ENCODE measurements at places on chromosomes 3 and 15. TPM values are rescaled to one million over a fixed set of nuclear protein-coding genes. Genes with fewer than 3 reads are reported as not detected.

DNA sequence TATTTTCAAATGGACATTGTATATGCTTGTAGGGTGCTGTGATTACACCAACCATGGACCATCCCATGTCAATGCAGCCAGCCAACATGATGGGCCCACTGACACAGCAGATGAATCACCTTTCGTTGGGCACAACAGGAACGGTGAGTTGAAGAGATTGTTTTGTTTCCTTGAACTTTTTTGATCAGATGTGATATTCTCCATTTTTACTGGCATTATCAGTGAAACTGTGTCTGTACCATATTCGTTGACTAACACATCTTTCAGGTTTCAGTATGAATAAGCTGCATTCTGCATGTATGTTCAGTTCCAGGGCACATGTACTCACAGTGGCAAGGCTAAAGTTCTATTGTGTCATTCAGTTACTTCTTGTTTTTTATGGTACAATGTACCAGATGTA is 655.2 kb downstream of the RBMS3 start:
- no peak overlapping the region for H3K27ac ChIP-seq
- no peaks in the 10 kb centered on the region for H3K27me3 ChIP-seq
- peaks cover 10% of the 10 kb centered on the region for H3K36me3 ChIP-seq
- no peak for DNase-seq
- peaks cover 16% of the 10 kb centered on the region for H3K4me1 ChIP-seq

The FSIP1 gene
- total RNA-seq = 0.40 TPM

GRCh38 chr3:194081826-194082225 is 54.1 kb upstream of the HES1 start:
- no peak for DNase-seq
- H3K27ac ChIP-seq = no peak overlapping the region

The DGKG gene
- total RNA-seq = 1.7 TPM

DNA sequence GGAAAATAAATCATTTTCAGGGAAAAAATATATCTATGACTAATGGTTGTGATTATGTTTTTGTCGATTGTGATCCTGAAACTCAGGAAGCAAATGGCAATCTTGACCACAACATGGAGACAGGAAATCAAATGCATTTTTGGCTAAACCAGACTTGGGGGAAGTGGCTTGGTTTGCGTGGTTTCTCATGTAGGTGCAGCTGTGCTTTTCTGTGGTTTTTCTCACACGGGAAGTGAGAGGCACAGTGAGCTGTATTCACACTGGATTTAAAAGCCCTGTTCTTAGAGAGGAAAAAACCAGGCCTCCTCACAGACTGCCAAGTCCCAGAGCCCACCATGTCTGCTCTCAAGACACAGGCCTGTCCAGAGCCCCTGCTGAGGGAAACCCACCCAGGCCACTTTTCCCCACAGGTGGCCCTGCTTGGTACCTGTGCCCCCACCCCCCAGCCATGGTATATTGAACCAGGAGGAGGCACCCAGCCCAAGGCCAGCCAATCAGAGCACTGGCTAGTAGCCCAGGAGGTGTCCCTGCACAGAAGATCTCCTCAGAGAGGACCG is 46.1 kb downstream of the BTD start:
- no peak for DNase-seq
- H3K4me3 ChIP-seq = peak overlapping the region; percentile 49
- H3K27ac ChIP-seq = peak overlapping the region; percentile 99

GRCh38 chr15:92097474-92098178 is 244.1 kb downstream of the SLCO3A1 start:
- H3K36me3 ChIP-seq = no peaks in the 10 kb centered on the region
- H3K4me3 ChIP-seq = no peak overlapping the region
- peaks cover 6% of the 10 kb centered on the region for H3K4me1 ChIP-seq
- H3K27me3 ChIP-seq = peaks cover 23% of the 10 kb centered on the region
- DNase-seq = no peak
- H3K27ac ChIP-seq = no peak overlapping the region

DNA sequence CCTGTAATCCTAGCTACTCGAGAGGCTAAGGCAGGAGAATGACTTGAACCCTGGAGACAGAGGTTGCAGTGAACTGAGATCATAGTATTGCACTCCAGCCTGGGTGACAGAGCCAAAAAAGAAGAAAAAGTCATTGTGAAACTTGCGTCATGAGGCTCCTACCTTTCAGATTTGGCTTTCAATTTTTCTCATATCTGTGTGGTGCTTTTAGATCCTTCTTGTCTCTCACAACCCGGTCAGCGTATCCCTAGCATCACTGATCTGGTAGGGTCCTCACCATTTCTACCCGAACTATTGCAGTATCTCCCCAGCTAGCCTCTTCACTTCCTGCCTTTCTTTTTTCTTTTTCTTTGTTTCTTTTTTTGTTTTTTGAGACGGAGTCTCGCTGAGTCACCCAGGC is 21.6 kb upstream of the GCNT3 start:
- no peaks in the 10 kb centered on the region for H3K27me3 ChIP-seq
- no peak for DNase-seq
- no peak overlapping the region for H3K4me3 ChIP-seq
- peaks cover 10% of the 10 kb centered on the region for H3K4me1 ChIP-seq
- no peak overlapping the region for H3K27ac ChIP-seq

GRCh38 chr3:30181178-30181465 is 425.3 kb upstream of the TGFBR2 start:
- H3K4me3 ChIP-seq = no peak overlapping the region
- no peaks in the 10 kb centered on the region for H3K36me3 ChIP-seq
- H3K27me3 ChIP-seq = no peaks in the 10 kb centered on the region
- DNase-seq = no peak
- H3K4me1 ChIP-seq = no peaks in the 10 kb centered on the region

The CCDC66 gene
- total RNA-seq = 12.6 TPM

DNA sequence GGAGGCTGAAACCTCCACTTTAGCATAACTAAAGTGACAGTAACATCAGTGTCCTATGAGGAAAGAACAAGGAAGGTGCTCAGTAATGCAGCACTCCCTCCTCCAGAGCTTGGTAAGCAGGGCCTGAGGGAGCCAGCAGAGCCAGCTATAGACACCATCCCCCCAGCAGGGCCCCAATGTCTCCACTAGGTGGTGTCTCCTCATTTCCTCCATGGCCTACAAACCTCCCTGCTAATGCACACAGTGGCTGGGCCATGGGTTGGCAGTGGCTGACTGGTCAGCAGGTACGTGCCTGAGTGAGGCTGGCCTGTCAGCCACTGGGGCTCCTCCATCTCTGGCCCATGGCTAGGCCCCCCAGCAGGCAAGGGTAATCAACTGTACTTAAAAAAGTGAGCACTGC is 13.6 kb downstream of the MRPS25 start:
- no peak for DNase-seq
- peaks cover 15% of the 10 kb centered on the region for H3K36me3 ChIP-seq
- H3K27ac ChIP-seq = no peak overlapping the region

DNA sequence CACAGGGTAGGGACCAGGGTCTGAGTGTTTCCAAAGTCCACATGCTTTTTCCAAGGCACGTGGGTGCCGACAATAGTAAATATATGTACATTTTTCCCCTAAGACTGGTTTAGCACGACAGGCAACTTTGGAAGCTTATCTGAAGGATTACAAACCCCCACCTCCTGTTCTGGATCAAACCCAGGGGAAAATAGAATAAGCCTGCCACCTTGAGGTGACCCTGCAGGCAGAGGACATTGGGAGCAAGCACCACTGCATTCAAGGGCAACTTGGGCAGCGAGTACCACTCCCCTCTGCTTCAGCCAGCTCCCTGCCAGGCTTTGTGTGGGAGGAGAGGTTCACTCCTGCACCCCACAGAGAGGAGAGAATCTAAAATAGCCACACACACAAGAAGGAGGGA is 44.8 kb downstream of the KBTBD12 start:
- H3K4me3 ChIP-seq = no peak overlapping the region
- no peaks in the 10 kb centered on the region for H3K27me3 ChIP-seq
- DNase-seq = no peak

GRCh38 chr3:25663347-25663868 is 1.3 kb downstream of the TOP2B start:
- H3K4me3 ChIP-seq = peak overlapping the region; percentile 96
- H3K4me1 ChIP-seq = peaks cover 51% of the 10 kb centered on the region
- no peaks in the 10 kb centered on the region for H3K27me3 ChIP-seq
- H3K36me3 ChIP-seq = no peaks in the 10 kb centered on the region
- H3K27ac ChIP-seq = peak overlapping the region; percentile 97

DNA sequence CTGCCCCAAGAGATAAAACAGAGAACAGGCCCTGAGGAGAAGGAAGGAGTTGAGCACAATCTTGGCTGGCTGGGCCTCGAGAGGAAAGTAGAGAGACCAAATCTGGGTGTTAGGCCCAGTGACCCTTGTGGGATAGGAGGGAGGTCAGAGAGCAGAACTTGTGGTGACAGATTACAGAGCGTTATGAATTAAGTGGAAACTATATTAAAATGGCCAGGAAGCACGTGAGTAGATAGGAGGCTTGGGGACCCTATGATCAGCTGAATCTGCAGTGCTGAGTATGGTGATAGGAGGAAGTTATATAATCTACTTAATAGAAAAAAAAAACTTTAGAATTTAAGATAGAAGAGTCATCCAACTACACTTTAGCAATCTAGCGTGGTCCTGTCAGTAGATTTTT is 30.0 kb downstream of the ST6GAL1 start:
- H3K4me1 ChIP-seq = peaks cover 36% of the 10 kb centered on the region
- H3K36me3 ChIP-seq = peaks cover 4% of the 10 kb centered on the region
- no peak overlapping the region for H3K27ac ChIP-seq

DNA sequence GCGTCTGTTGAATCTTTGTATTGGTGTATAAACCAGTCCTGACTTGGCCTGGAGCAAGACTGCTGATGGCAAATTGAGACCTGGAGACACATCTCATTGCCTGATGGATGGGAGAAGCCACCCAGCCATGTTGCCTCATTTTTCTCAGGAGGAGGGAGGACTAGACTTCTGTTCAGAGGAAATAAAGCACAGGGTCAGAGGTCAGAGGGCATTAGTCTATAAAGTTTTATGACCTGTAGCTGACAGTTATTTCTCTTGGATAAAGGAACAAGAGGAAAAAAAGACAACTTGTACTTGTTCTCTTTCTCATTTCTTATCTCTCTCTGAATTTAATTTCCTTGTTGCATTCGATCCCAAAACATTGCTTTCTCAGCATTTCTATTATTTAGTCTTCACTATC is 775.9 kb downstream of the SQOR start:
- H3K36me3 ChIP-seq = no peaks in the 10 kb centered on the region
- no peaks in the 10 kb centered on the region for H3K4me1 ChIP-seq
- H3K27me3 ChIP-seq = no peaks in the 10 kb centered on the region
- no peak overlapping the region for H3K4me3 ChIP-seq
- DNase-seq = no peak

All from chondrocyte (in vitro differentiated cells).